ENCODE measurements at places on chromosomes 12 and 14.

GRCh38 chr12:52953181-52953841 lies 4.4 kb downstream of the KRT18 start:
- DNase-seq, result no peak

- no peak for DNase-seq
Observed at GRCh38 chr12:26226629-26227360, 31.4 kb downstream of the SSPN start.

DNA sequence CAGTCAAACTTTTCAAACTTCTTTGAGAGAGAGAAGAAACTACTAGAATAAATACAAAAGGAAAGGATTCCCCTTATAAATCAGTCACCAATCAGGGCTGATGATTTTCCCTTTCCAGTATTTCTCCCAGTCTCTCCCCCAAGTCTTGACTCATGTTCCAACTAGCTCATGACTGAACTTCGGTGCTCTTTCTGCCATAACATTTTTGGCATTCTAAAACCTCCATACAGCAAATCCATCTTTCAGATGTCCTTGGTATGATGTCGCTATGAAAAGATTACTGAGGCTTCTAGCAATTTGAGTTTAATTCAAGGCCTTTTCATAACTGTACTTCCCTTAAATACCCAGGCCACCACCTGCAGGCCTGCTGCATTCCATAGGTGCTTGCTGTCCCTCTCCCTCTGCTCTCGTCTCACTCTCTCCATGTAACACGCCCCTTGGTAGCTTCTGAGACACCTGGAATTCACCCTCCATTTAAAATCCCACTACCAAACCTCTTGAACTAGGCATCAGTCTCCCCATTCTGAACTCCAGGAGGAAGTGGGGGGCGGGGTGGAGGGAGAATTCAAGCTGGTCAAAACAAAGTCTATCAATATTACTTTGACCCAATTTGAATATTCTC lies 2.4 kb downstream of the PRKD1 start:
- DNase-seq, result no peak

DNA sequence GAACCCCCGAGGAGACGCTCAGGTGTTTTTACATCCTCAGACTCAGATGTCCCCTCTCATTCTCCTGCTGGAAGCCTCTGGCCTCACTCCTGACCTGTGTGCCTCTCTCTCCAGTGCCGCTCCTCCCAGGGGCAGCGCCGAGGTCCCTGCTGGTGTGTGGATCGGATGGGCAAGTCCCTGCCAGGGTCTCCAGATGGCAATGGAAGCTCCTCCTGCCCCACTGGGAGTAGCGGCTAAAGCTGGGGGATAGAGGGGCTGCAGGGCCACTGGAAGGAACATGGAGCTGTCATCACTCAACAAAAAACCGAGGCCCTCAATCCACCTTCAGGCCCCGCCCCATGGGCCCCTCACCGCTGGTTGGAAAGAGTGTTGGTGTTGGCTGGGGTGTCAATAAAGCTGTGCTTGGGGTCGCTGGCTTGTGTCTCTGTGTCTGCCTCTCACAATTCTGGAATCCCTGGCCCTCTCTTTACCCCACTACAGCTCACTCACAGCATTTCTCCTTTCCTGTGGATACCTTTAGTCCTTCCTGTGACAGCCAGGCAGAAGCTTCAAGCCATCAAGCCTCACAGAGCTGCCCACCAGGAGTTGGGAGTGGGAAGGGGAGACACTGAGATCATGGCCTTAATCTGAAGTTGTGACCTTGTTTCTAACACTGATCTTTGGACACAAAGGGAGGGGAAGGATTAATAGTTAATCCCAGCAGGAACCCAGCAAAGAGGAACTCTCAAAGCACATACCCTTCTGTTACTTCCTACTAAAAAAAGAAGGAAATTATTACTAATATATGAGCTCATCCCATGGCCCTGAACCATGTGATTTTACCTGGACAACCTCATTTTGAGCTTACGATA lies 1.1 kb upstream of the SOAT2 start:
- no peak for DNase-seq

DNA sequence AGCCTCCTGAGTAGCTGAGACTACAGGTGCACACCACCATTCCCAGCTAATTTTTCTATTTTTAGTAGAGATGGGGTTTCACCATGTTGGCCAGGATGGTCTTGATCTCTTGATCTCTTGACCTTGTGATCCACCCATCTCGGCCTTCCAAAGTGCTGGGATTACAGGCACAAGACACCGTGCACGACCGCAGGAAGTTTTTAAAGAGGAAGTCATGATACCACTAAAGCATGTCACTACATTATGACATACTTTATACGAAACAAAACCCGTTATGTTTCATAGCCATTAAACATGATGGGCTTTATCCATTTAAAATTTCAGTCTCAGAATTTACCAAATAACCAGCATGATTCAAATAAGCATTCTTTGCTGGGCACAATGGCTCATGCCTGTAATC lies 83.8 kb upstream of the DUSP6 start:
- DNase-seq, result no peak

DNA sequence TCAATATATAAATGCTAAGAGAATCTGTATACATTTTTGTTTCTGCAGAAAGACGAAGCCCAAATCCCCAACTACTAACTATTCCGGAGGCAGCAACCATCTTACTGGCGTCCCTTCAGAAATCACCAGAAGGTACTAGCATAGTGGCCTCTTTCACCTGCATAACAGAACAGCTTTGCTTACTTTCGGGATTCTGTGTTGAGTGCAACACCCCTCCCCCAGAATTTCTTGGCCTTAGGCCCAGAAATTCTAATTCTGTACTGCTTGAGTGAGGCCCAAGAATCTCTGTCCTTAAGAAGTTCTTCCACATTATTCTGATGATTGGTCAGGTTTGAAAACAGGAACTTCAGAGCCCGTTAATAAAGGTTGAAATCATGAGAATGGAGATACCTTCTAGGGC lies 2.9 kb downstream of the SPX start:
- DNase-seq, result no peak

DNA sequence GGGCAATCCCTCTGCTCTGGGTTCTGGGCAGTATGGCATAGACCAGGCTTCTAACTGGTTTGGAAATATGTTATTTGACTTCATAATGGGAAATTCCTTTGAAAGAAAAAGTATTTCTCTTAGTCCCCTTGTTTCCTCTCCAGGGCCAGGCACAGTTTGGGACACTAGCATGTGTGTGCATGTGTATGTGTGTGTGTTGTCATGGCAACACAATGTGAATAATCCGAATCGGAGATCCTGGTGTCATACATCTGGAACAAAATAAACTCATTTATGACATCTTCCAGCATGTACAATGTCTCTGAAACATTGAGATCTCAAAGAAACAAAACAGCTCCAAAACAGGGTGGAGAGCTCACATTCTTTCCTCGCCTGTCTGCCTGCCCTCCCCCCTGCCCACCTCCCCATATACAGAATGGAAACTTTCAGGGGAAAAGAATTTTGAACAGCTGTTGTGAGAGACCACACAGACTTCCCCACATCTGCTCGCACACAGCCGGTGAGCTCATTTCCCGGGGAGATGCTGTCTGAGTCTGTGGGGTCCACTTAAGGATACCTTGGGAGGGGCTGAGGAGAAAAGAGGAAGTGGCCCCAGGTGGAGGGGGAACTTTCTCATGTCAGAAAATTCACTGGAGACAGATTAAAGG lies 55.5 kb upstream of the PARP11 start:
- no peak for DNase-seq

DNA sequence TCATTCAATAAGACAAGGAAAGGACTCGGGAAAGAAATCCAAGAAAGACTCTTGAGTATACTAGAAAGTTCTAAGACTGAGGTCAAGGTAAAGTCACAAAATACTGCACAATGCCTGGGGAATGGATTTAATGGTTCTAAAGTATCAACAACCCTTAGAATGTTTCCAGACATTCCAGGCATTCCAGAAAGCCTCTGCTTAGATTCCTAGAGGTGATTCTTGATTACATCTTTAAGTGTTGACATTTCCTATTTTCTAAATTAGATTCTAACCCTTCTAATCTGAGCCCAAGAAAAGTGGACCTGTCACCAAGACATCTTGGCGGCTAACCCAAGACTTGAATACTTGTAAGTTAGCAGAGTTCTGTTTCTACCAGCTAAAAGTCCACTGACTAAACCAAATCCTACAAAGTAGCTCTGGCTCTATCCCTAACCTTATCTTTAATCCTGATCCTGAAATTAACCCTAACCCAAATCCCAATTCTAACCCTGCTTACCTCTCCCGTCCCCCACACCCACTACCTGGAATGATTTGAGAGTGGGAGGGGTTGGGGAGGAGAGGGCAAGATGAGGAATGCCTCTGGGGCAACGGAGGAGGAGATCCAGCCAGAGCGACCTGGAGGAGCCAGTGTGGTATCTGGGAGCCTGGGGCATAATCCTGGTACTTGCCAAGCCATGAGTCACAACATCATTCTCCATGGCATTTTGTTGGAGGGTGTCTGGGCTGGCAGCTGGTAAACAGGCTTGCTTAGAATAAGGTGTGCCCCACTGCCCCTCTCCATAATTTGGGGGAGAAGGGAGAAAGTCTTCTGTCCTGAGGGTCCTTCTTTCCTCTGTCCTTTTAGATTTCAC lies 93.4 kb upstream of the HOXC13 start:
- no peak for DNase-seq

- DNase-seq, result no peak
Observed at GRCh38 chr14:89866458-89866857, 88.1 kb downstream of the EFCAB11 start.

- DNase-seq, result no peak
Observed at GRCh38 chr14:37707716-37708115, 112.3 kb downstream of the TTC6 start.

- no peak for DNase-seq
Observed at GRCh38 chr12:43099691-43100163, 452.3 kb downstream of the ADAMTS20 start.

GRCh38 chr14:104359301-104359968 lies 220.1 kb upstream of the C14orf180 start:
- DNase-seq, result no peak

DNA sequence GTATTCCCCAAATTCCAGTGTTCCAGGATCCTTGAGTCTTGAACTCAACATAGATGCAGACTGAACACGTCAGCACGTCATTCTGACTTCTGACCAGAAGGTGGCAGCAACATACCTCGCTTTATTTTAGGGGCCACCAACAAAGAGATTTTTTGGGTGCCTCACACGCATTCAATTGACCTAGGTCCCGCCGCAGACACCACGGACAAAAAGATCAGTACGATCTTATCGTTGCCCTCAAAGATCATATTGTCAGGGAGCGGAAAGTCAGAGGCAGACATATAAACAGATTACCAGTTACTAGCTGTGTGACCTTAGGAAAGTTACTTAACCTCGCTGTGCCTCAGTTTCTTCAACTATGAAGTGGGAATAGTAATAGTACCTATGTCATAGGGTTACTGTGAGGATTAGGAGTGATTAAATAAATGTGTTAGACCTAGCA lies 6.5 kb upstream of the PRPH start:
- no peak for DNase-seq

DNA sequence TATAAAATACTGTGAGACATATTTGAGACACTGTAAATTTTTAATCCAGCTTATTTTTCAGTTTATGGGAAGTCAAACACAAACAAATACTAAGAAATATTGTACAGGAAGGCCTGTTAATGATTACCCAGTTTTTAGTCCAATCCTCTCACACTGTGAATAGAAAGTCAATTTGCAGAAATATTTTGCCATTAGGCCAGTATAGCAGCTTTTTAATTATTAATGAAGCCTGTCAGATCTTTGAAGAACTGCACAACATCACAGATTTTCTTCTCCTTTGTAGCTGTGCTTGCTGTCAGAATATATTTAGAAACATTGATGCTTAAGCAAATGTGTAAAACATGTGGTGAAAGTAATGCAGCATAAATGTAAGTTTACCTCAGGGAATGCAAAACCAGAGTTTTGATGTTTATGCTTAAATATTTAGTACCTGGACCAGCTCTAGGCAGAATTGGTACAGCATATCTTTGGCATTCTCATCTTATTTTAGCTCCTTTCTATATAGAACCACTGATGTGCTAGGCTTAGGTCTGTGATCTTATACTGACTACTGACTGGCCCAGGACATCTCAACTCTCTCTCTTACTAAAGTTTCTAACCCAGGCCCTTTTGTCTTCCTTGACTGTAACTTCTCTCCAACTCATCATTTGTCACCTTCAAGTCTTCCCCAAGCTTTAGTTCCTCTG lies 230.8 kb upstream of the NAV3 start:
- no peak for DNase-seq

GRCh38 chr14:98501836-98502235 lies 770.2 kb downstream of the BCL11B start:
- DNase-seq, result no peak

DNA sequence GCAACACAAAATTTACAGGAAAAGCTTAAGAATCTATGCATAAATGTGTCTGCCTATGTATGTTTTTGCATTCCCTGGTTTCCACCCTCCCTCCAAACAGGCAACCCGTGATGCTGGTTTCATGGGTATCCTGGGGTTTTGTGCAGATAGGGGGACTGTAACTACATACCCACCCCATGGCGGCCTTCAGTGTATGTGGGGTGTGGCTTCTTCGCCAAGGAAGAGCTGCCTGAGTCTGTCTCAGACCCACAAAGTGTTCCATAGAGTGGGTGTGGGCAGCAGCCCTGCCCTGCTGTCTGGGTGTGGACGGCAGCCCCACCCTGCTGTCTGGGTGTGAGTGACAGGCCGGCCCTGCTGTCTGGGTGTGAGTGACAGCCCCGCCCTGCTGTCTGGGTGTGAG lies 174.8 kb downstream of the ADGRD1 start:
- no peak for DNase-seq

GRCh38 chr12:81080431-81080983 lies 2.6 kb downstream of the ACSS3 start:
- no peak for DNase-seq

DNA sequence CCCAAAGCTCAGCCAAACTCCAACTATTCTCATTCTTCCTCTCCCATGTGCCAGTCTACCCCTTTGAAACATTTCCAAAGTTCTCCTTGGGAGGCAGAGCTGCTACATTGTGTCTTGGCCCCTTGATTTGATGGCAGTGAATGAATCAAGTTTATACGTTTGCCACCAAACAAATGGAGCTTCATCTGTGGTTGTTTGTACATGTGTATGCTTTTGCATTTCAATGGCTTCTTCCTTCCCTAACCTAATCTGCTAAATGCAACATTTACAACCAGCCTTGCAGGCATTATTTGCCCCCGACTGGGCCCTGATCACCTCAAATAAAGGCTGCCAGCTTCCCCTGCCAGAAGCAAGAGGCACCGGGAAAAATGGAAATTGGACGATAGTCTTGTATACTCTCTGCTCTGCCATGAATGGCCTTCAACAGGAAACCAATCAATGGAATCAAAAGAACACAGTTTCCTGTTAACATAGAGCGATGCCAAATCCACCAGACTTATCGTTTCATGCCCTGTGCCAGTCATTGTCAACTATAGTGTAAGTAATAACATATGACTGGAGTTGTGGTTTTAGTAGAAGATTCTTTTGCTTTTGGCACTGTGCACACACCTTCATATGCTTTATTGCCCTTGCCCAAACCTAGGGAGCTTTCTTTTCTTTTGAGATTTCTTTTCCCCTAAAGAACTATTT lies 97.8 kb downstream of the TMEM30B start:
- DNase-seq, result no peak

- DNase-seq, result no peak
Observed at GRCh38 chr12:29148596-29148910, 525 bp upstream of the FAR2 start.
